ENCODE measurements at places on chromosomes 2 and 18.
A peak's percentile ranks its signal among the peaks of the same experiment; 100 is the strongest.

DNA sequence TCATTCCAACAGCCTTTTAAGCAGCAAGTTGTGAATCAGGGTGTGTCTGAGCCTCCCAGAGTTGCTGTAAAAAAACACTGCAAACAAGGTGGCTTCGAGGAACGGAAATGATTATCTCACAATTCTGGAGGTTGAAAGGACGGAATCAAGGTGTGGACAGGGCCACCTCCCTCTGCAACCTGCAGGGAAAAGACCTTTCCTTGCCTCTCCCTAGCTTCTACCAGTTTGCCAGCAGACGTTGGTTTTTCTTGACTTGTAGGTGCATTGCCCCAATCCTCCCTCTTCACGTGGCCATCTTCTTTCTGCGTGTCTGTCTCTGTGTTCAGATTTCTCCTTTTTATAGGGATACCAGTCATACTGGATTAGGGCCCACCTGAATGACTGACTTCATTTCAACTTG is 24.8 kb upstream of the TMEM131 start:
- no peak for DNase-seq

GRCh38 chr2:172928756-172929155 is 146.9 kb upstream of the MAP3K20 start:
- DNase-seq, result peak; percentile 4

- DNase-seq, result no peak
These were observed 1030.3 kb downstream of the TDRD15 start for GRCh38 chr2:22153931-22154613.

DNA sequence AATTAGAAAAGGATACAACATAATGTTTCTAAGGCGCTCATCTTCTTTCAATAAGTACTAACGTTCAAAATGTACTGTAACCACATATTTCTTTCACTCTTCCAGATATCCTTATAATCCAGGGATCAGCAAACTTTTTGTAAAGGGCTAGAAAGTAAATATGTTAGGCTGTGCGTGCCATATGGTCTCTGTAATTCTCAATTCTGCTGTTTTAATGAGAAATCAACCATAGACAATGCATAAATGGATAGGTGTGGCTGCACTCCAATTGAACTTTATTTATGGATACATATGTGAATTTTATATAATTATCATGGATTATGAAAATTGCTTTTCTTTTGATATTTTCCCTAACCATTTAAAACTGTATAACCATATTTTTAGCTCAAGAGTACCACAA is 459.4 kb downstream of the EPHA4 start:
- DNase-seq, result peak; percentile 40

DNA sequence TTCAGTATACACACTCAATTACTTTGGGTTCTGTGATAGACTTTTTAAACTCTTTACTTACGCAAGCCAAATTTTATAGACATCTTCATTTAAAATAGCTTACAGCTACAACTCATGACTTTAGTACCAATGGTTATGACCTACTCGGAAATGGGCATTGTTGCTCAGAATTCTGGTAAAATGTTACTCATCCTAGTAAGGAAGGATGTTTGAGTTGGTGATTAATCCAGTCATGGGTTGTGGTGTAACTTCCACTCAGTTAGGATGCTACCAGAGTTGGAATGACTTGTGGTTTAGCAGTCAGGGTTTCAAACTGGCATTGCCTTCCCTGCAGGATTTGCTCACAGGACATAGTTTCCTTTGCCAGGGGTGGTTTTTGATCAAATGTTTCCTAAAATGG is 7.4 kb upstream of the NPC1 start:
- no peak for DNase-seq

- no peak for DNase-seq
These were observed 111.1 kb downstream of the TGFA start for GRCh38 chr2:70442301-70443077.

GRCh38 chr2:173752152-173752551 is 213.0 kb downstream of the SP3 start:
- peak; percentile 71 for DNase-seq

DNA sequence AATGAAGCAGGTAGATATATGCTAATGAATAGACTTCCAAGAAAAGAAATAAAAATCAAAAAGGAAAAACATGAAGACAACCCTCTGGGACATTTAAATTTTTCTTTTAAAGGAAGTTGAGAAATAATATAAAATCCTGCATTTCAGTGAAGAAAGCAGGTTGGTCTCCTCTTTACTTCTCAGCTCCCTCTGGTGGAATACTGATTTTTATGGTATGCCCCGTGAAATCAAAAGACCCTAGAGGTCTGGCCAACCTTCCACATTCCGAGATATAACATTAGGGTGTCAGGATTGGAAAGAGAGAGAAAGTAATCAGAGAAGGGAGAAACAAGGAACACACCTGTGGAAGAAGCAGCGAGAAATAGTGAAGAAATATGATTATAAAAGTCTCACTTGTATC is 72.7 kb downstream of the DNER start:
- DNase-seq, result no peak

All from NCI-H1694 (cell line).